ENCODE measurements at places on chromosomes 12 and 14.

DNA sequence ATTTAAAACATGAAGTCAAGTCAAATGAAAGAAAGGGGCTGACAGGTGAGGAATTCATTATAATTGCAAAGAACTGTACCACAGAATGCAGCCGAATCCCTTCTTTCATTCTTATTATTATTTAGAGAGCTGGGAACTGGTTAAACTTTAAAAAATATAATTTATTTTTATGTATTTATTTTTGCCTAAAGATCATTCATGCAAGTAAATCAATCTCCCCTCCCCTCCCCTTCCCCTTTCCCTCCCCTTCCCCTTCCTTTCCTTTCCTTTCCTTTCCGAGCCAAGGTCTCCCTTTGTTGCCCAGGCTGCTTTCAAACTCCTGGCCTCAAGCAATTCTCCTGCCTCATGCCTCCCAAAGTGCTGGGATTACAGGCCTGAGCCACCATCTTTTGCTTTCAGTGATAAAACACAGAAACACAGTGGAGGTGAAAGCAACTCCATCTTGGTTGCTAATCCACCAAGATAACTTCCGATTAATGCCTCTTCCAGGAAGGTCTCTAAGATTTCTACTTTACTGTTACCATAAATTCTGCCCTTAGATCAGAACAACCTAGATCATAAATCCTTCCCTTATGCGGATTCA lies 6.0 kb upstream of the UBC start:
- DNase-seq: no peak

GRCh38 chr12:109358154-109358869 lies 10.6 kb downstream of the MYO1H start:
- DNase-seq: no peak

DNA sequence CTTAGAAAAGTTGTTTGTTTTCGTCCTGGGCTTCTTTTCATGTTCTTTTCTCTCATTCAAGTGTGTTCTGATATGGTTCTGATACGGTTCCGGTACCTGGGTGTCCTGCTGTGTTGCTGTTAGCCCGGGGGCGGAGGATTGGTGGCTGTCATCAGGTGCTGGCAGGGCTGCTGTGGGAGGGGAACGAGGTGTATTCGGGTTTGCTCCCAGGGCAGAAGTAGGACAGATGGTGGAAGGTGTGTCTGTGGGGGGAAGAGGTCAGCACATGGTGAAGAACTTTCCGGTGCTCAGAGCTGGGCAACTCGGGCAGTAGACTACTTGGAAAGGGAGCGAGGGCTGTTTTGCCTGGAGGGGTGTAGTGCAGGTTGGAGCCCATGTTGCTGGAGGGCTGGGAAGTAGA lies 70.2 kb downstream of the SLC25A47 start:
- no peak for DNase-seq

- no peak for DNase-seq
Measured at GRCh38 chr12:64036414-64036813, 185.7 kb downstream of the KICS2 start.

- no peak for DNase-seq
Measured at GRCh38 chr12:68271346-68271745, 17.9 kb upstream of the IL22 start.

DNA sequence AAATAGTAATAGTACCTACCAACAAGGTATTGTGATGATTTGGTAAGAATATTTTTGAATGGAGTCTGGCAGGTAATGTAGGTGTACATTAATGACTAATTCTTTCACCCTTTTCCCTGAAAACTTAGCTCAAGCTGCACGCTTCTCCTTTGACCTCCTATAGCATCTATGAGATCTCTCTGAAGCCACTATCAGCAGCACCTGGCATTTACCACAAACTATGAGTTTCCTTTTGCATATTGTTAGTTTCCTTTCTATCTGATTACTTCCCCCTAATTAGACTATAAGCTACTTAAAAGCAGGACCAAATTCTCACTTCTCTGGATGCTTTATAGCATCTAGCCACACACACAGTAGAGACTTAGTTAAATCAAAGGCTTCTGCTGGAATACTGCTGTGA lies 48.1 kb downstream of the SLC8A3 start:
- DNase-seq: no peak
